ENCODE measurements at places on chromosomes 6 and 20.

GRCh38 chr6:79605061-79605460, 26.1 kb upstream of the SH3BGRL2 start:
- no peak for DNase-seq

DNA sequence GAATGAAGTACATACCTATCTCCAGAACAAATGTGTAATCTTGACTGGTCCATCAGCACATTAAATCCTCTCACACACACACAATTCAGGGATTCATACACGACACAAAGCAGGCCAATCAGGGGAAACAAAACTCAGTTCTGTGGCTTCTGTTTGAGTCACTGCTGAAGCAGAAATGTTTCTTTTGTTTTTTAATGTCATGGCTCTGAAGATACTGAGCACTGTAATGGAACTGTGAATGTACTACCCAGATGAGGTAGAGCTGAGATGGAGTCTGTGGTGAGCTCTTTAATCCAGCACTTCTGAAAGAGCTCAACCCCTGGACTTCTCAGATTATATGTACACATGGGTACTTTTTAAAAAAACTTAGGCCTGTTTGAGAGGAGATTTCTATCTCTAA, 116.4 kb downstream of the THEMIS start:
- no peak for DNase-seq

GRCh38 chr6:16677458-16677857, 83.8 kb downstream of the ATXN1 start:
- DNase-seq: no peak

DNA sequence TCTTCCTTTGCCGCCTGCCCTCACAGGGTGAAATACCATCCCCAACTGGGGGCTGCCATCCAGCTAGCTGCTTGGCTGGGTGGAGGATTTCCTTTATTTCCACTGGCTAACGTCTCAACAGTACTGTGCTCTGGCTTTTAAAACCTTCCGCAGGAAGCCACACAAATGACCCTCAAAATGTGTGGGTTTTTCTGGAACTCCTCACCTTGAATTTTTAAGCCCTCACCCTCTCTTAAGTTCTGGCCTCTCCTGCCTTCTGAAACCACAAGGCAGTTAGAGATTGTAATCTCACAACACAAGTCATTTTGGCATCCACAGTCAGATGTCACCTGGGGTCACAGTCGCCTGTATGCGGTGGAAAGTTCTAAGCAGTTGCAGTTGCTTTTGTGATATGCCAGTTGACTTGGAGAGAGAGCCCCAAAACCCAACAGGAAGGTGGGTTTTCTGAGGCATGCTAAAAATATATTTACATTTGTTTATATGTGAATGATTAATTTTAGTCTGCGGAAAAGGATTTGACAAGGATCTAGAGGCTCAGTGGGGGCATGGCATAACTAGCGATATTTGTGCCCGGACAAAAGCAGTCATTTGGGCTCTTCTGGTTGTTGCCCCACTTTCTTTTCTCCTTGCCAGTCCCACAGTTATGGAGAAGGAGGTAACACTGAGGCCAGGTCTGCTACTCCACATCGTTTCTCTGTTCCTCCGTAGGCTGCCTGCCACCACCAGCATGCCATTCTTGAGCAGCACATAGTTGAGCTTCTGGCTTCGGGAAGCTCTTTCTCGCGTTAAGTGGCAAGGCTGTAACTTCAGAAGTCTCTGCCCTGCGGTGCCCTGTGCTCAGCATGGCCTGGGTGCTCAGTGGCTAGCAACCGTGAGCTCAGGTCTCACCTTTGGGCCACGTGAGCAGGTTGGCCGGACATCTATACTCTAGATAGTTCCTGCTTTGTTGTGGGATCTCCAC, 335.3 kb downstream of the CD83 start:
- DNase-seq: no peak

DNA sequence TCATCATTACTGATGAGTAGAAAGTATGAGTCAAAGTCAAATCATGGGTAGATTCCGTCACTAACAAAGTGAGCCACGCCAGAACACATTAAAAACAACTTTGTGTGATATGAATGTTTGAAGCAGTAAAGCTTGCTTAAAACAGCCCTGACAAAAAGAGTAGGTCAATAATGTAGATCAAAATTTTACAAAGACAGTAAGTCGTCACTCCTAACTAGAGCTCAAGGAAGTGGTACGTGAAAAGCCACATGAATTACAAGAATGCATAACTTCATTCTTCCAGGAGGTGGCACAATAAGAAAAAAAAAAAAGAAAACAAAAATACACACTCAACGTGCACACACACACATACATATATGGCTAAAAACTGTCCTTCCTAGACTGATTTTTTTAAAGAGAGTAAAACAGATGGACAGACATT, 69.9 kb downstream of the HACE1 start:
- DNase-seq: no peak

GRCh38 chr20:58818586-58819285, 32.0 kb downstream of the GNAS-AS1 start:
- DNase-seq: no peak

DNA sequence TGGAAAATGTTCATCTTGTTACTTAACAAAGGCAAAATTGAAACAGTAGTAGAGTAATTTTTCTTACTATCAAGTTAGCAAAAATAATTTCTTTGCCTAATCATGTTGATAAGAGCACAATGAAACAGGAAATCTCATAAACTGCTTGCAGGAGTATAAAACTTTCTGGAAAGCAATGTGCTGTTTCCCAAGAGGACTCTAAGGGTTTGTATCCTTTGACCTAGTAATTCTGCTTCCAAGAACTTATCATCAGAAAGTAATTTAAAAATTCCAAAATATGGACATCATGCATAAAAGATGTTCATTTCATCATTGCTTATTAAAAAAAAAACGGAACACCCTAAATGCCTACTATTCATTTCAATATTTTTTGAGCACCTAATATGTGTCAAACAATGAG, 46.1 kb upstream of the TNFAIP3 start:
- no peak for DNase-seq

DNA sequence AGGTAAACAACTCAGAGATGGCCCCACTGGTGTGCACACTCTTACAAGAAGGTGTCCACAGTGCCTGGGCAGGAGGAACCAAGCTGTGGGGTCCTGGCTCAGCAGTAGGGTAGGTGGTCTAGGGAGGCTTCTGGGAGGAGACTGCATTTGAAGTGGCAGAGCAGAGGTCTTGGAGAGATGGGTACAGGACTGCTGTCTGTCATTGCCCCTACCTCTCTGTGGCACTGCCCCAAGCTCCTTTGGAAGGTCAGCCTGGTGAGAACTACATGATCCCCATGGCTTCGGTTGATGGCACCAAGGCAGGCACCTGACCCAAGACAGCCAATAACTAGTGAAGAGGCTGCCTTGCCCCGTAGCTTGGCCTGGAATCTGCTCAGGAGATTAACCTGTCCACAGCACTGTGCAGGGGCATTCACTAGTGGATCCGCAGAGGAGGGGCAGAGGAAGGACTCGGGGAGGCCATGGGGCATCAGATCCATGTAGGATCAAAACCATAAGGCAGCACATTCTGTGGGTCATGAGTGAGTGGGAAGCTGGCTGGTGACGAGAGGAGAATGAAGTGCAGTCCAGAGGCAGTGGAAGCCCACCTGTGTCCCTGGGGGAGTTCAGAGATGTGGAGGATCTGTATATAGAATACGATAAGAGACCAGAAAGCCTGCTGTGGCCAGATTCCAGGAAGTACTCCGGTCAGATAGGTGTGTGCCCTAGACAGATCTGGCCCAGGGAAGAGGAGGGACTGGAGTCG, 162.0 kb downstream of the GRM4 start:
- DNase-seq: no peak

DNA sequence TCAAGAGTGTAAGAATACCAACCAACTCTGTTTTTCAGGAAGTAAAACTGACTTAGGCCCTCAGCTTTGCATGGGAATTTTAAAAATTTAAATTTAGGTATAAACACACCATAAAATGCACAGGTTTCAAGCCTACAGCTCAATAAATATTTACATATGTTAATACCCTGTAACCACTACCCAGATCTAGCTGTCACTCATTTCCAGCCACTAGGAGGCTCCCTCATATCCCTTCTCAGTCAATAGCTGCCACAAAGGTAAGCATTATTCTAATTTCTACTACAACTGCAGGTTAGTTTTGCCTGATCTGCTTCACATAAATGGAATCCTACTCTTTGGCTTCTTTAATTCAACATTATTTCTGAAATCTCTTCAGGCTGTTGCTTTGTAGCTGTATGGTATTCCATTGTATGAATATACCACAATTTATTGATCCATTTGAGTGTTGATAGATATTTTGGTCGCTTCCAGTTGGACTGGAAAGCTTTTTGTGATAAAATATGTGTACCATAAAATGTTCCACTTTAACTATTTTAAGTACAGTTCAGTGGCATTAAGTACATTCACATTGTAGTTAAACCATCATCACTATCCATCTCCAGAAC, 32.5 kb upstream of the MEI4 start:
- DNase-seq: no peak

DNA sequence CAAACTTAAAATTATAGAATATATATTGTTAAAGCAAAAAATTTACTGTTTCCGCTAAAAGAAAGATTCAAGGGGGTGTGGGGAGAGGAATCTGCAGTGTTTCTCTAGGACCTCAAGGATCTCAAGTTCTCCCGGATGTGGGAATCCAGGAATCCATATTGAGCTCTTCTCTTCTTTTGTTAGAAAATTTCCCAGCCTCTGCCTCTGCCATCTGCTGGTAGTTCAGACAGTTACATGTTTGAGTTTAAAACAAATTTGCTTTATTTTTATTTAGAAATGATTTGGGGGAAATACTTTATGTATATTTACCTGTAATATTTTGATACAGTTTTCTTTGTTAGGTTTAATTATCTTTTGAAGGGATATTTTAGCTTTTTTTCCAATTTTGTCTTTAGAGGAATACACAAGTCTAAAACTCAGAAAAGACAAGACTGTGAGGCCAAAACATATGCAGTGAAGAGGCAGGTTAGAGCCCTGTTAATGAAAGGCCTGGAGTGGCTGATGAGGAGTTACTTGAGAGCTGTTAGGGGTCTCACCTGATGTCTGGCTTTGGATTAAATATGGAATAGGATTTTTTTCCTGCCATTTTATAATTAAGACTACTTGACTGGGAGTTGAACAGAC, 268.8 kb downstream of the ARID1B start:
- no peak for DNase-seq

DNA sequence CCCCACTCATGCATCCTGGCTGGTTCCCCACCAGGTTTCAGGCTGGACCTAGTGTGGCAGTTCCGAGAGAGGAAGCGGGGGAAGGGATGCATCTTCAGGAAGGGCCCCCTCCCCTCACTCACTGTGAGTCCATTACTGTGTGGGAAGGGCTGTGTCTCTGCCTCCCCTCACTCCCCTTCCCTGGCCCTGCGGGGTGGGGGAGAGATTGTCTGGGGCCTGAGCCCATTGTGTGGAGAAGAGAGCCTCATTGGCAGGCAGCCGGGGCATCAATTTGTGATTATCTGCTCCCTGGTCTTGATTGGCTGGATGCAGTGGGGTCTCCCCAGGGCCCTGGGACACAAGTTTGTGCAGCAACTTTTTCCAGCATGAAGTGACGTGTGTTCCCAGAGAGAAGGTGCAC, 4.1 kb upstream of the MYT1 start:
- no peak for DNase-seq

- DNase-seq: peak; percentile 67
Measured at GRCh38 chr6:45419571-45420082, 41.9 kb upstream of the SUPT3H start.

DNA sequence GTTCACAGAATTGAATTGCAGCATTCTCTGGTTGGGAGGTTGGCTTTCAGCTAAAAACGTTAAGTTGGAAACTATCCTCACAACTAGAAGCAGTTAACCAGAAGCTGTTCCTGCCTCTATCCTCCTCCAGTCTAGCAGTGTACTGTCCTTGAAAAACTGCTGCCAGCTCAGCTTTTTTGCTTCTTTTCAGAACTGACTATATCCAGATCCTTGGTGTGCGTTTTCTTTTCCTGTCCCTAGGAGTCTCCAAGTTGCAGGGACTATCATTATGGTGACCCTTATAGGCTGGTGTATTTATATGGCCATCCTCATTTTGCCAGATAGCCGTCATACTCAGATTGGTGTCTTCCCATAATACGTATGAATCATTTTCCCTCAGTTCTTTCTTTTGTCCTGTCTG, 5.5 kb downstream of the ITCH start:
- no peak for DNase-seq

DNA sequence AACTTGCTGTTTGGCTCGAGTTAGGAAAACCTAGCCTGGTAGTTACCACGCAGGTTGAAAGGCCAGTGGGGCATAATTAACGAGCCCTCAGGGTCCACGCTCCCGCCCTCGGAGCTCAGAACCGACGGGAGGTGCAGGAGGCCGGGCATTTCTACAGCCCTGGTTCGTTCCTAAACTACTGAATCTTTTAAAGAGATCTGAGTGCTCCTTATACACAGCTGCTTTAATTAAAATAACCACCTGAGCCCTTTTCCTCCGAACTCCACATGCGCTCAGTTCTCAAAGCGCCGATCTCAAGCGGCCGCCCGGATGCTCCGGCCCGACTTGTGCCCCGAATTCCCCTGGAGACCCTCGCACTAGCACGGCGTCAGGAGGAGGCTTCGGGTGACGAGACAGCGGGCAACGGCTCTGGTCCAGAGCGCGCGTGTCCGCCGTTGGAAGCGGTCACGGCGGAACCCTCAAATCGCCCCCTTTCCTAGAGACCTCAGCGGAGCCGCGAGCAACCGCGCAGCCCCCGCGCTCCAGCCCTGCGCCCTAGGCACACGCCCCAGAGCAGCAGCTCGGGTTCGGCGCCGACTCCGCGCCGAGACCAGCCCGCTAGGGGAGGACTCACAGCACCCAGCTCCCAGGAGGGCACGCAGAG, 397 bp downstream of the WDR27 start:
- peak; percentile 53 for DNase-seq

DNA sequence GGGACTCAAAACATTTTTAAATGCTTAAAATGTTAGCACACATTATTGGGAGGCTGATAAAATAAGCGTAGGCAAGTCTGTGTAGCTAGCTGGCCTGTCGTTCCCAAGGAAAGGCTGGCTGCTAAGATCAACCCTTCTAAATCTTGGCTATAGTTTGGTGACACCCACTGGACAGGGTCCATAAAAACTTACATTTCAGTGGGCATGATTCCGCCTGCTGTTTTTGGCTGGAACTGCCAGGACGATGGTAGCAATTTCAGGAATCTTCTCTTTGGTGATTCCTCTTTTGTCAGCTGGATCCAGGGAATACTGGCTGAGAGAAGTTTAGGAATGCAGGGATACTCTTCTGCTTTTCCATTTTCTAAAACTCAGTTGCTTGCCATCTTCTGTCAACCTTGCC, 162.2 kb downstream of the NKAIN2 start:
- no peak for DNase-seq

Measured in right forelimb (tissue), 1 donor.